ENCODE measurements at places on chromosomes 2 and 18. TPM values are rescaled to one million over a fixed set of nuclear protein-coding genes. Genes with fewer than 3 reads are reported as not detected.

DNA sequence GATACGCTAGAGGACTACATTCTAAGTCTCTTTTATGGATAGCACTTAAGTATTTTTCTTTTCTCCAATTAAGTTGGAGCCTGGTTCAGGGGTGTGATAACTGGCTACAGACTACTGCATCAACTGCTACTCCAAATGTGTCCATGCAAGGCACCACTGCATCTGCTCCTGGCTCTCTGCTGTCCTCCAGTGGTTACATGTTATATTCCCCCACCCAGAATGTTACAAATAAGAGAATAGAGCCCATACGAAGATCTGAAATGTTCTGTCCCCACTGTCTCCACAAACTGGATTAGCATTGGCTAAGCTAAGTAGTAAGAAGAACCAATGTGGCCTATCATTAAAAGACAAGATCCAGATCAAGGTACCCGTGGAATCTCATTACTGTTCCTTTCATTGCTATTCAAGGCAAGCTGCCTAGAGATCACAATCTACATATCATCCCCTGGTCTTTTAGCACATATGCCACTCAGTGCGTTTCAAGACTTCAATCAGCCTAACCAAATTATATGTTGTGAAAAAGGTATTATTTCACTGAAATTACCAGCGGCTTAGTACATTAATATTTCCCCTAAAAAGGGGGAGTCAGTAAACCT, 308.3 kb upstream of the SLC8A1 start:
- H3K4me1 ChIP-seq: no peaks in the 10 kb centered on the region
- H3K4me3 ChIP-seq: no peak overlapping the region
- no peak for DNase-seq
- no peak overlapping the region for H3K27ac ChIP-seq

DNA sequence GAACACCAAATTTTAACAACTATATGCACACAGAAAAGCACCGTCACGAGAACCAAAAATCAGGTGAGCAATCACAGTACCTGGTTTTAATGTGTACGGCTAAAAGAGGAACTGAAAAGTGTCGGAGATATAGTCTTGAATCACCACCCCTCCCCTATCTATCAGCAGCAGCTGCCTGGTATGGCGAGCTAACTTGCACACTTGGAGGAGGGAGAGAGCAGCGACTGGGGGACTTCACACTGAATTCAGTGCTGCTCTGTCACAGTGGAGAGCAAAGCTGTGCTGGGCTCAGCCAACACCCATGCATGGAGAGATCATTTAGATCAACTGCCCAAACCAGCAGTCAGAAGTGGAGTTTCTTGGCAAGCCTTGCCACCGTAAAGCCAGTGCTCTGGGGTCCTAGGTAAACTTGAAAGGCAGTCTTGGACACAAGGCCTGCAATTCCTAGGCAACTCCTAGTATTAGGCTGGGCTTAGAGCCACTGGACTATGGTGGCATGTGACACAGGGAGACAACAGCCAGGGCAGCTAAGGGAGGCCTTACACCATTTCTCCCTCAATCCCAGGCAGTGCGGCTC, 89.2 kb upstream of the CD226 start:
- DNase-seq: no peak
- H3K27ac ChIP-seq: no peak overlapping the region
- no peaks in the 10 kb centered on the region for H3K27me3 ChIP-seq
- H3K36me3 ChIP-seq: no peaks in the 10 kb centered on the region

- H3K4me3 ChIP-seq: no peak overlapping the region
- H3K27me3 ChIP-seq: no peaks in the 10 kb centered on the region
Observed at GRCh38 chr2:101125808-101126207, 25.4 kb downstream of the TBC1D8 start.

- H3K27me3 ChIP-seq: no peaks in the 10 kb centered on the region
- H3K4me3 ChIP-seq: no peak overlapping the region
- H3K4me1 ChIP-seq: no peaks in the 10 kb centered on the region
- H3K36me3 ChIP-seq: no peaks in the 10 kb centered on the region
- no peak for DNase-seq
- no peak overlapping the region for H3K27ac ChIP-seq
Observed at GRCh38 chr2:1486670-1487069, 73.4 kb downstream of the TPO start.

ASB18 gene
- total RNA-seq: not detected

DNA sequence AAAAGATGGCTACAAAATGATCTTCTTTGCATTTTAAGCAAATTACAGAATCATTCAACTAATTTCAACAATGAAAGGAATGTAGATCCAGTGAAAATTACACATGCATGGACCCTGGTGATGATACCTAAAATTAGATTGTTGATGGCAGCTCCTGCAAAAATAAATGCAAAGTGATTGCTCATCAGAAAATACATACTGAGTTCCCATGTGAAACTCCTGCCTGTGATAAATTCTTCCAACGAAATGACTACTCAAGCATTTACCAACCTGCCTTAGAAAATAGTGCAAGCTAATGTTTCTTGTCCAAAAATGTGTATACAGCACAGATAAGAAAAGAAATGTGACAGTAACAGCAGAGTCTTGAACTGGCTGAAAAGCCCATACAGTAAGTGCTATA, 300.0 kb upstream of the REV1 start:
- H3K27me3 ChIP-seq: no peaks in the 10 kb centered on the region
- H3K36me3 ChIP-seq: no peaks in the 10 kb centered on the region
- no peak overlapping the region for H3K27ac ChIP-seq
- H3K4me3 ChIP-seq: no peak overlapping the region
- H3K4me1 ChIP-seq: no peaks in the 10 kb centered on the region
- no peak for DNase-seq

DNA sequence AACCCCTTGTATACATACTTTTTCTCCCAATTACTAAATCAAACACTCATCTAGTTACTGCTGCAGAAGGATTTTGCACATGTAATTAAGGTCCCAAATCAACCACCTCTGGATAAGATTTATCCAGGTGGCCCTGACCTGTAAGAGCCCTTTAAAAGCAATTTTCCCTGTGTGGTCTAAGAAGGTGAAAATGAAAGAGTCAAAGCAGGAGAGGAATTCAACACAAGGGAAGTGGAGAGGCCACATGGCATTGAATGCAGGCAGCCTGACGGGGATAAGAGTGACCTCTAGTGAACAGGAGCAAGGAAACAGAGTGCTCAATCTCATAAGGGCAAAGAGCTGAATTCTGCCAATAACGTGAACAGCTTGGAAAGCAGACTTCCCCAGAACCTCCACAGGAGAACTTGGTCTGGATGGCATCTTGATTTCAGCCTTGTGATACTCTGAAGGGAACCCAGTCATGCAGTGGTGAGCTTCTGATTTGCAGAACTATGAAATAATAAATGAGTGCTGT, 27.2 kb downstream of the PPP3R1 start:
- H3K27ac ChIP-seq: no peak overlapping the region
- H3K4me1 ChIP-seq: peaks cover 47% of the 10 kb centered on the region
- no peak overlapping the region for H3K4me3 ChIP-seq
- H3K27me3 ChIP-seq: no peaks in the 10 kb centered on the region
- H3K36me3 ChIP-seq: no peaks in the 10 kb centered on the region

DNA sequence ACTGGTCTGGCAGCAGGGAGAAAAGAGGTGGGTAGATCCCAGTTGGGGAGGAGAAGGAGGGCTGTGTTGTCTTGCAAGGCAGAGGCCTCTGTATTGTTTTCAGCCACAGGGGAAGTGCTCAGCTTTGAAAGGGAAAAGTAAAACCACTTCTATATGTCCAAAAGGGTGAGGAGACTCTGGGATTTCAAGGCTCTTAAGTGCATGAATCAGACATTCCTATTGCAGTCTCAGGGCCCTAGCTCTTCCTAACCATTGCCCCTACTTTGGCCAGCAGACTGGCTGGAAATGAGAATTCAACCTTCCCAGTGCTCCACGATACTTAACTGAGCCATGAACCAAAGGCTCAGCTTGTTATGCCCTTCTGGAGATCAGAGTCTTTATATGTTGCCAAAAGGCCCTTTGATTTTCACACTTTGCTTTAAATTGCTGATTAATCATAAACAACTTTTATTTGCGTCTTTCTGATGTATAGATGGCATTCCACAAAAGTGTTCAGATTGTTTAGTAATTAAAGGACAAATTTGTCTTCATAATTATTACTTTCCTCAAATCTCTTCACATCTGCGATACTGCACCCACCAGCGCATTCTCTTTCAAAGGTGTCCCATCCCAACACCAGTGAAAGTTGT, 313.8 kb upstream of the MMADHC start:
- H3K27ac ChIP-seq: no peak overlapping the region
- no peaks in the 10 kb centered on the region for H3K4me1 ChIP-seq
- H3K36me3 ChIP-seq: no peaks in the 10 kb centered on the region

- H3K27me3 ChIP-seq: no peaks in the 10 kb centered on the region
- no peaks in the 10 kb centered on the region for H3K36me3 ChIP-seq
- H3K27ac ChIP-seq: no peak overlapping the region
- no peak overlapping the region for H3K4me3 ChIP-seq
- no peaks in the 10 kb centered on the region for H3K4me1 ChIP-seq
- DNase-seq: no peak
Observed at GRCh38 chr2:23009545-23010149, 375.3 kb upstream of the KLHL29 start.

Data from upper lobe of right lung (tissue), 1 donor.